Cerebellar cortex (tissue), 1 donor: ENCODE measurements at places on chromosomes 6 and 20.
A peak's percentile ranks its signal among the peaks of the same experiment; 100 is the strongest.

- no peak for DNase-seq
Measured at GRCh38 chr6:41934278-41935192, 7.1 kb downstream of the CCND3 start.

- no peak for DNase-seq
Measured at GRCh38 chr20:63332488-63333240, 28.5 kb downstream of the CHRNA4 start.

- DNase-seq = no peak
Measured at GRCh38 chr6:108836061-108836460, 12.2 kb upstream of the ARMC2 start.

- DNase-seq = no peak
Measured at GRCh38 chr20:18638768-18639167, 50.9 kb downstream of the DTD1 start.

DNA sequence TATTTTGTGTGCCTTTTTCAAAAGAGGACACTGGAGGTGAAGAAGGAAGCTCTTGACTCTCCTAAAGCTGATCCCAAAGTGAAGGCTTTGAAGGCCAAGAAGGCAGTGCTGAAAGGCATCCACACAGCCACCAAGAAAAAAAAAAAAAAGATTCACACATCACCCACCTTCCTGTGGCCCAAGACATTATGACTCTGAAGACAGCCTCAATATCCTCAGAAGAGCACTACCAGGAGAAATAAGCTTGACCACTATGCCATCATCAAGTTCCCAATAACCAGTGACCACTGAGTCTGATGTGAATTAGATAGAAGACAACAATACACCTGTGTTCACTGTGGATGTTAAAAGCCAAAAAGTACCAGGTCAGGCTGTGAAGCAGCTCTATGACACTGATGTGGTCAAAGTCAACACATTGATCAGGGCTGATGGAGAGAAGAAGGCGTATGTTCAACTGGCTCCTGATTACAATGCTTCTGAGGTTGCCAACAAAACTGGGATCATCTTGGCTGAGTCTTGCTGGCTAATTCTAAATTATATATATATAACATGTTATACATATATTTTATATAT lies 59.4 kb downstream of the PLCG1 start:
- DNase-seq = no peak

- DNase-seq = peak; percentile 4
Measured at GRCh38 chr6:139027620-139028182, 844 bp upstream of the ABRACL start.

GRCh38 chr20:64108731-64109681 lies 1.6 kb upstream of the NPBWR2 start:
- no peak for DNase-seq

DNA sequence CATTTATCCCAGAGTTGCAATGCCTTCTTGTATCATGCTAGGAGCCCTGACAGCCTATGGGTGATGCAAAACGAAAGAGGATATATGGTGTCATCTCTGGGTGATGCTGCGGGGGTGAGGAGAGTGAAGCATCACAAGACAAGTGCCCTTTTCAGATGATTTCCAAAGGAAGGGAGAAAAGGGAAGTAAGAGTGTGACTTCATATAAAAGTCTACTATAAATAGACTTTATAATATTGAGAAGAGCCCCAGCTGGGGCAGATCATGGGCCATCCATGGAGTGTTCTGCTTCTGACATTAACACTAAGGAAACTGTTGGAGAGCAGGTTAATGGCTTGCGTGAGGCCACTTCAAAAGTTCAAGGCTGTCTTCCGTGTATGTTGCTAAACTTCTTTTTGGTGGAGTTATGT lies 4.4 kb downstream of the CD83 start:
- DNase-seq = no peak

- DNase-seq = no peak
Measured at GRCh38 chr20:23092861-23093495, 6.9 kb upstream of the CD93 start.

DNA sequence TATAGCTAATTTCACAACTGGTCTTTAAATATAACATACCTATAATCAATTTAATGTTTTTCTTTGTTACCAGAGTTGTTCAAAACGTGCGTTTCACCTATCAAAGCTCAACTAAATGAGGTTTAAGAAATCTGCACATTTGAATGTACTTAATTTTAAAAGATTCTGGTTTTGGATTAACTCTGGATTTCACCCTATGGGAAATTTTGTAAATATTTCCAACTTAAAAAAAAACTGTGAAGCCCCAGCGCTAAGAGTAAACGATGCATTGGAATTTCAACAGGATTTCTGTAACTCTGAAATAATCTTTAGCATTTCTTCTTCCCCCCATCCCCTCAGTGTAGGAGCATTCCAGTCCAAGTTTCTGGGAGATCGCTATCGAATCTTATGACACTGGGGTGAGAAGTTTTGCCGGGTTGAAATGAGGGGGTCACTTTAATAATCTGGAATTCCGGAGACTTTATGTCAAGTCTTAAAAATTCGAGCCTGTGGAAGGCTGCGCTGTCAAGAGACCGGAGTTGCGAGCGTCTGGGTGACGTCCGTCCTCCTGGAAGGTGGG lies 643 bp upstream of the MAP3K4 start:
- no peak for DNase-seq

DNA sequence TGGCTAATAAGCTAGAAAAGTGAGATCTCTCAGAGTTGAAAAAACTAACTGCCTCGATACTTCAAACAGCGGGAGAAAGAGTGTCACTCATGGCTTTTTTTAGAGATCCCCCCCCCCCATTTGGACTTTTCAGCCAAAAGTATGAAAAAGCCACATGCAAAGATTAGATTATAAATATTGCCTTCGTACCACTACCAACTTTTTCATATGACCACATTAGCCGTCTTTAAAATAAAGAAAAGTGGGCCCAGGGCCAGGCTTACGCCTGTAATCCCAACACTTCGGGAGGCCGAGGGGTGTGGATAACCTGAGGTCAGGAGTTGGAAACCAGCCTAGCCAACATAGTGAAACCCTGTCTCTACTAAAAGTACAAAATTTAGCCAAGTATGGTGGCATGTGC lies 4.4 kb downstream of the PGK2 start:
- DNase-seq = no peak

DNA sequence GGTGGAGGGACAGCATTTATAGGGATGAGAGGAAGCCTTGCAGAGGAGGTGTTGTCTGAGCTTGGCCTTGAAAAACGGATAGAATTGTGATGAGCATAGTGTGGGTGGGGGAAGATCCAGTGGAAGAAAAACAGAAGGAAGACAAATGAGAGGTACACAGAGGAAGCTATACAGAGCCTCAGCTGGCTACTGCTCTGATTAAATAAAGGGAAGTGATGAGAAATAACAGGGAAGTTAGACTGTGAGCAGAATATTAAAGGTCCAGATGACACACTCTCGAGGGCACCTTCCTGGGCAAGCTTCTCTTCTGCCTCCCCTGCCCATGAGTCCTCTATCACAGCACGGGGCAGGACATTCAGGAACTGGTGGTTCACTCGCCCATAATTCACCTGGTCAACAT lies 182.3 kb downstream of the KIF16B start:
- no peak for DNase-seq

- no peak for DNase-seq
Measured at GRCh38 chr6:152135755-152136448, 328.4 kb downstream of the ESR1 start.

- no peak for DNase-seq
Measured at GRCh38 chr6:134539865-134540323, 222.0 kb upstream of the SGK1 start.

DNA sequence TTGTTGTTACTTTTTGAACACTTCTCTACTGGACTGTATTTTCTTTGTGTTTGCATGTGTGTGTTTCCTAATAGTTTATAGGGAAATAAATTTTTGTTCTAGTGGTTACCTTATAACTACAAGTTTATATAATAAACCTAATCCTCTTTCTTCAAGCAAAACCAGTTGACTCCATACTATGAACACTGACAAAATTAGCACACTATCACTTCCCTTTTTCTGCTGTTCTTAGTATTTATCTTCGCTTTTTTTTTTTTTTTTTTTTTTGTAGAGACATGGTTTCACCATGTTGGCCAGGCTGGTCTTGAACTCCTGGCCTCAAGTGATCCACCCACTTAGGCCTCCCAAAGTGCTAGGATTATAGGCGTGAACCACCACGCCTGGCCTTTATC lies 25.0 kb upstream of the C6orf62 start:
- DNase-seq = no peak

DNA sequence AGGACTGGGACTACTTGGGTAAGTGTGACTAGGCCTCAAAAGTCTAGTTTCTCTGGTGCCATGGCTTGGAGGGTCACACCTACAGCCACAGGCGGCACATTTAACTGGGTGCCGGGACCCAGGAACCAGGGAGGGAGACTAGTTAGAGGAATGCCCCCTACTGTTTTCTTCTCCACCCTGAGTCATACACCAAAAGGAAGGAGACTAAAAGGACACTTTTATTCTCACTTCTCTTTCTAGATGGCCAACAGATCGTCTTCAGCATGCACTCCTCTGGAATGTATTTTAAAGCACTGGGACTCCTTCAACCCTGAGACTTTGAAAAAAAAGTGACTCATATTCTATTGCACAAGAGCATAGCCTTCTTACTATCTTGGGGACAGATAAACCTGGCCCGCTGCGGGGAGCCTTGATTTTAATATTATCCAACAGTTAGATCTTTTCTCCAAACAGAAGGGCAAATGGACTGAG lies 33.4 kb downstream of the PLN start:
- no peak for DNase-seq

GRCh38 chr6:91874971-91875370 lies 1288.1 kb upstream of the MAP3K7 start:
- DNase-seq = no peak

- DNase-seq = no peak
Measured at GRCh38 chr6:45094831-45095230, 233.3 kb upstream of the RUNX2 start.

GRCh38 chr20:50276119-50277063 lies 85.8 kb downstream of the CEBPB start:
- no peak for DNase-seq

- DNase-seq = no peak
Measured at GRCh38 chr20:16556301-16556700, 16.9 kb downstream of the KIF16B start.

DNA sequence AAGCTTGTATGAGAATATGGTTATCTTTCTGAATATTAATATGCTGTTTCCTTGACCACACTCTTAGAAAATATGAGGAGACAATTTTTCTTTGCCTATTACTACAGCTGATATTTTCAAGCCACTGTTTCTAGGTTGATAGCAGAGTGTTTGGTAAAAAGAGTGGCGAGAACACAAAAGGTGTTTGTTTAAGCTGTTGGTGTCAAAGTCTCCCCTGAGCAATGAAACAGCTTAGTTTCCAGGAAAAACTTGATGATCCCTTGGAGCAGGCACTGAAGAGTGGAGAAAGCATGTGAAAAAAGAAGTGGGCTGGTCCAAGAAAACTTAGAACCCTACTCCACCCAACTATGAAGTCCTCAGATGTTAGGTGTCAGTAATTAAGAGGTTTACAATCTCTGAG lies 182.7 kb downstream of the TFAP2B start:
- no peak for DNase-seq

DNA sequence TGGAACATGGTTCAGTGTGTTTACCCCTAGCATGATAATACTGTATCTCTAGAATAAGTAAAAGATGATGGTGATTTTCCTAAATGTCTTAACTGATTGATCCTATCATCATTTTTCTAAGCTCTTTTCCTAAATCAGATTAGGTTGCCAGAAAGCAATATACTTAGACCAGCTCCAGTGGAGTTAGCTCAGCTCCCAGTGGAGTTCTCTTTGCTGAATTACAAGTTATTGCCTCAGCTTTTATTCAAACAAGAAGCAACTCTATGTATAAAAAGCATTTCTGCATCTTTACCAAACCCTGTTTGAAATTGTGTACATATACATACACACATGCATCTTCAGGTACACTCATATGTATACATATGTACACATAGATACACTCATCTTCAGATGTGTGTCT lies 44.9 kb downstream of the SNX9 start:
- no peak for DNase-seq

GRCh38 chr20:20213526-20214121 lies 154.3 kb upstream of the INSM1 start:
- no peak for DNase-seq

GRCh38 chr6:119267126-119267905 lies 82.2 kb downstream of the MAN1A1 start:
- no peak for DNase-seq

GRCh38 chr6:13913226-13914001 lies 11.3 kb upstream of the RNF182 start:
- no peak for DNase-seq

GRCh38 chr6:138528956-138529355 lies 29.7 kb upstream of the NHSL1 start:
- DNase-seq = no peak

DNA sequence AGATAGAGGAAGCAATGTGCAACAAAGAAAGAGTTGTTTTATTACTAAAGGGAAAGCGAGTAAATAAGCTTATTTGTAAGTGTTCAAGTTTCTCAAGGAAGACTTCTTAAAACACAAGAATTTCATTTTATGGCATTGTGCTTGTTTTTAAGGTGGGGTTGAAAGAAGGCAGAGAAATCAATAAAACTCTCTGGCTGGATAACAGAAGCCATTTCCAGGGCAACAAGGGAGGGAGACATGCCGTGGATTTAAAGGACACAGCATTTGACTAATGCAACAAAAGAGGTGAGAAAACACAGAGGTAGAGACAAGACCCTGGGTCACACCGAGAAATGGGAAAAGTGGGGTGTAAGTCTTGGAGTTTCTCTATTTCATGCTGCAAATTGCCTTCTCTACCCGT lies 28.8 kb upstream of the GMPR start:
- no peak for DNase-seq

DNA sequence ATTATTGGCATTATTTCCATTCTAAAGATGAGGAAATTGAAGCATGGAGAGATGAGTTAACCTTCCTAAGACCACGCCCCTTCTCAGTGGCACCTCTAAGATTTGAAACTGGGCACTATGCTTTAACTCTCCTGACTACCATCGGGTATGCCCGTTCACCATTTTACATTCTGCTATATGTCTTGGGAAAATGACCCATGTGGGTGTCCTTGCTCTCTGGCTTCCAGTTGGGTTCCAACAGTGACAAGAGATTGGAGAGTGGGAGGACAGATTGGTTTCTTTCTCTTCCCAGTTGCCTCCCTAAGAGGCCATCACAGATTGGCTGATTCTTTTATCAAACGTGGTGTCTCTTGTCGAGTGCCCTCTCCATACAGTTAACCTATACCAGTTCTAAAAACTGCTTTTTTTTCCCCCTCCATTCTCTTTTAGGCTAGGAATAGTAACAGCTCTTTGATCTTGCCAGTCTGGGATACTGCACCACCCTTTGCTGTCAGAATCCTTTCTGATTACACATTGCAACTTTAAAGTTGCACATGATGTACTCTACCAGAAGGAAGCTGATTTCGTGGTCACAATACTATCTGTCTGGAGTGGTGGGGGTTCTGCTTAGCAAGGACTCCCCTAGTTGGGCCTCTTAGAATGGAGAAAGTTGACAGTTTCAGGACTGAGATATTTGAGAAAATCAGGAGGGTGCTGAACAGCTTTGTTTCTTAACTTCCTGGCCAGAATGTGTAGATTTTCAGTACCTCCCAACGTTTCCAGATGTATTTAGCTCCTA lies 88.0 kb upstream of the ELOVL5 start:
- DNase-seq = no peak
